ENCODE measurements at places on chromosomes 12 and 14.
A peak's percentile ranks its signal among the peaks of the same experiment; 100 is the strongest.

- peaks cover 76% of the 10 kb centered on the region for H3K36me3 ChIP-seq
- H3K4me3 ChIP-seq = no peak overlapping the region
- DNase-seq = no peak
- peaks cover 30% of the 10 kb centered on the region for H3K4me1 ChIP-seq
- H3K27ac ChIP-seq = peak overlapping the region; percentile 62
- no peaks in the 10 kb centered on the region for H3K27me3 ChIP-seq
These were observed 12.3 kb downstream of the METTL3 start for GRCh38 chr14:21498540-21499526.

- H3K27me3 ChIP-seq = no peaks in the 10 kb centered on the region
- no peaks in the 10 kb centered on the region for H3K4me1 ChIP-seq
- no peak overlapping the region for H3K27ac ChIP-seq
- H3K4me3 ChIP-seq = no peak overlapping the region
These were observed 30.8 kb upstream of the G2E3 start for GRCh38 chr14:30528119-30528518.

GRCh38 chr12:53056901-53057300 lies 7.0 kb downstream of the TNS2 start:
- DNase-seq = no peak
- no peak overlapping the region for H3K27ac ChIP-seq
- no peaks in the 10 kb centered on the region for H3K36me3 ChIP-seq
- H3K4me1 ChIP-seq = peaks cover 22% of the 10 kb centered on the region

GRCh38 chr14:69594846-69595245 lies 16.6 kb upstream of the SUSD6 start:
- no peaks in the 10 kb centered on the region for H3K27me3 ChIP-seq
- peaks cover 4% of the 10 kb centered on the region for H3K4me1 ChIP-seq
- no peak for DNase-seq
- no peak overlapping the region for H3K4me3 ChIP-seq

DNA sequence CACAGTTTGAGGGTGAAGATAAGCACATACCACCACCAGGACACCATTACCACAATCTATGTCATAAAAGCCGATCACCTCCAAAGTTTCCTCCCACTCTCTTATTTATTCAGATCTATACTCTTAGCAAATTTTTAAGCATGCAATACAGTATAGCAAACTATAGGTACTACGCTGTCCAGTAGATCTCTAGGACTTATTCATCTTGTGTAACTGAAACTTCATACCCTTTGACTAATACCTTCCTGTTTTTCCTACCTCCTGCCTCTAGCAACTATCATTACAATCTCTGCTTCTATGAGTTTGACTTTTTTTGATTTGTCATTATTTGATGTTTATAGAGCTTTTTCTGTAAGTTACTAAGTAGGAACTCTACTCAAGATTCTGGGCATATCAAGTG lies 84.5 kb upstream of the MANSC4 start:
- H3K4me1 ChIP-seq = peaks cover 3% of the 10 kb centered on the region
- H3K4me3 ChIP-seq = no peak overlapping the region
- no peaks in the 10 kb centered on the region for H3K36me3 ChIP-seq
